ENCODE measurements at places on chromosomes 11 and 22.

GRCh38 chr11:101299210-101299609 is 169.6 kb upstream of the PGR start:
- no peak for DNase-seq

- DNase-seq = no peak
Observed at GRCh38 chr11:85620256-85620655, 6.9 kb downstream of the DLG2 start.

GRCh38 chr22:19680287-19680881 is 33.9 kb upstream of the SEPTIN5 start:
- no peak for DNase-seq

DNA sequence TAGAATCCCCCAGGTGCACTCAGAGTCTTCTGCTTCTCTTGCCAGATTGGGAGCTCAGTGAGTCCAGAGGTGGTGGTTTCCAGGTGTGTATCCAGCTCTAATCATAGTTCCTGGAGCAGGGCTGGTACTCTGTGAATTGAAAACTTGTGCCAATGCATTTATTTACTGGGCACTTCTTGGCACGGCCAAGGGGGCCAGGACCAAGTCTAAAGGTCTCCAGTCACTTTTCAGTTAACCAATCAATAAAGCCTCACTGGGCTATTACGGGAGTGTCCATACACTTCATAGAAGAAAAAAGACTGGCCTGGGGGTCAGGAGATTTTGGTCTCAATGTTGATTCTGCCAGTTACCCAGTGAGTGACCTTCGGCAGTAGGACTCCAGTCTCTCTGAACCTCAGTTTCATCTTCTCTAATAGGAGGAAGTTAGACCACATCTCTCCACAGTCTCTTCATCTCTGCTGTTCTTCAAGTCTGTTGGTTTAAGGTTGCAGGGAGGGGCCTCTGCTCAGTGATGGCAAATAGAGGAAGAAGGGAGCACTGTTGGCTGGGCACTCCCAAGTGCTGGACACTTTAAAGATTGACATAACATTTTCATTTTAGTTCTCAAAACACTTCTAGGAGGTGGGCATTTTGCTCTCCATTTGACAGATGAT is 188.5 kb upstream of the E2F8 start:
- no peak for DNase-seq

- DNase-seq = no peak
Observed at GRCh38 chr11:126772267-126772666, 228.3 kb downstream of the KIRREL3 start.

GRCh38 chr22:19488884-19489843 is 9.4 kb downstream of the CDC45 start:
- DNase-seq = no peak

DNA sequence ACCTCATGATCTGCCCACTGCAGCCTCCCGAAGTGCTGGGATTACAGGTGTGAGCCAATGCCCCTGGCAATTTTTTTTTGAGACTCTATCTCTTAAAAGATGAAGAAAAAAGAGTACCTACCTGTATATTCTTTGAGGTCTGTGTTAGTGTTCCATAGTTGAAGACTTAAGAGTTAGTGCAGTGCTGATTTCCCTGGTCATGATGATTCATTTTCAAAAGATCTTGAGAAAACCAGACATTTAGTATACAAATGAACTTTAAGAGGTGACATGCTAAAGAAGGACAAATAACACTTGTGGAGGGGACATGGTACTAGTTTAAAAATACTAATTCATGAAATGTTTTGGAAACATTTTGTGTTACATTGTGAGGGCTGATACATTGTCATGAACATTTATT is 17.7 kb downstream of the CBL start:
- no peak for DNase-seq

DNA sequence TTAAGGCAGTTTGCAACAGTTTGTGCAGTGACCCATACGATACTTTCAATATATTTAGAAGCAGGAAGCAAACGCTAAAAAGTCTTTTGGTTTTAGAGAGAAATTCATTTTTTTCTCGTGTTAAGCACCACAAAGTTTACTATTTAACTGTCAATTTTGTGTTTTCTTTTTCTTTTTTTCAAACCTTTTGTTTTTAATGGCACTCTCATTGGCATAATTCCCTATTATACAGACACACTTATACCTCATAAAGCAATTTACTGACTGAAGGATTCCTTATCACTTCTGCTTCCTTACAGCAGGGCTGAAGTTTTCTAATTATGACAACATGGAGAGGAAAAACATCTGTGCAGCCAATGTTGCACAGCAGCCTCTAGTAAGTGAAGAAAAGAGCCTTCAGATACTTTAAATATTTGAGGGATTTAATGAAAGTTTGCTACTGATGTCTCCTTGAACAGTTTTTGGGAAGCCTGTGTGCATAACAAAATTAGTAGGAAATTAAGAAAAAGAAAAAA is 2191.2 kb downstream of the LRRC4C start:
- DNase-seq = no peak

- DNase-seq = no peak
Observed at GRCh38 chr11:119882316-119882715, 153.3 kb upstream of the NECTIN1 start.

DNA sequence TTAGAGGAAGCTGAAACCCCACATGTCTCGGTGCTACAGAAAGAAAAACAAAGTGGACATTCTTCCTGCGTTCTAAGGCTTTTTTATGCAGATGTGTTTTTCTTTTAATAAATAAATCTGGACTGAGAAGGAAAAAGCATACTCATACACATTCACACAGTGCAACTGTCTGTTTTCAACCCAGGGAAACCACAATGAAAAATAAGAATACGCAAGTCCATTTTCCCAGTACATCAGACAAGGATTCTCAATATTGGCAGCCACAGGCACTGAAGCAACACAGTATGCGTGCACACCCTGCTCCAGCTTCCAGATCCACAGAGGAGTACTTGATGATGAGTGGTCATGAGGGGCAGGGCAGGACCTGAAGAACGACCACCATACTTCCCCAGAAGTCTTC is 86.9 kb downstream of the ETS1 start:
- no peak for DNase-seq

DNA sequence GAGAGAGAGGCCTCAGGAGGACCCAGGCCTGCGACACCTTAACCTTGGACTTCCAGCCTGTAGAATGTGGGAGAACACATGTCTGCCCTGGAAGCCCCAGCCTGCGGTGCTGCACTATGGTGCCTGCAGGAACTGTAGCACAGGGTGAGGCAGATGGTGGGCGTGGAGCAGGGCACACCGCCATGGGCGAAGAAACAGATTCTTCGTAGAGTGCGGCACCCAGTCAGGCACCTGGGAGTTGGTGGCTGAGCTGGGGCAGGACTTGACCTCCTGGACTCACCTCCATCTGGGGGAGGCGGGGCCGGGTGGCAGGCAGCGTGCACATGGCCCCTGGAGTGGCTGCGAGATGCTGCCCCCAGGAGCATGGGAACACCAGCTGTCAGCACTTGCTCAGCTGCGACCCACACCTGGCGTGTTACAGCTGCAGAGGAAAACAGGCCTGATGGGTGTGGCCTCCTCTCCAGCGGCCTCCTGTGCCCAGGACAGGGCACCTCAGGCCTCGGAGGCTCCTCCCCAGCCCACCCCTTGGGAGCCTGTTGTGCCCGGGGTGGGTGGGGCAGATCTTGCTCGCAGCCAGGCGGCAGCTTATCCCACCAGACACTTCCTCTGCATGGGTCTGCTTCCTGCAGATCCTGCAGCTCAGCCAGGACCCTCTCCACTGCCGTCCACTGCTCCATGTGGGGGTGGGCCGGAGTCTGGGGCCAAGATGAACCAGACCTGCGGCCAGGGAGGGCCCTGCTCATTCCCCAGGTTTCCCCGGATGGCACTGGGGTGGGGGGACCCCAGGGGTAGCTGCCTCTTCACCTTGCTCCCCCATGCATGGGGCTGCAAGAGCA is 80.4 kb downstream of the MYEOV start:
- no peak for DNase-seq

DNA sequence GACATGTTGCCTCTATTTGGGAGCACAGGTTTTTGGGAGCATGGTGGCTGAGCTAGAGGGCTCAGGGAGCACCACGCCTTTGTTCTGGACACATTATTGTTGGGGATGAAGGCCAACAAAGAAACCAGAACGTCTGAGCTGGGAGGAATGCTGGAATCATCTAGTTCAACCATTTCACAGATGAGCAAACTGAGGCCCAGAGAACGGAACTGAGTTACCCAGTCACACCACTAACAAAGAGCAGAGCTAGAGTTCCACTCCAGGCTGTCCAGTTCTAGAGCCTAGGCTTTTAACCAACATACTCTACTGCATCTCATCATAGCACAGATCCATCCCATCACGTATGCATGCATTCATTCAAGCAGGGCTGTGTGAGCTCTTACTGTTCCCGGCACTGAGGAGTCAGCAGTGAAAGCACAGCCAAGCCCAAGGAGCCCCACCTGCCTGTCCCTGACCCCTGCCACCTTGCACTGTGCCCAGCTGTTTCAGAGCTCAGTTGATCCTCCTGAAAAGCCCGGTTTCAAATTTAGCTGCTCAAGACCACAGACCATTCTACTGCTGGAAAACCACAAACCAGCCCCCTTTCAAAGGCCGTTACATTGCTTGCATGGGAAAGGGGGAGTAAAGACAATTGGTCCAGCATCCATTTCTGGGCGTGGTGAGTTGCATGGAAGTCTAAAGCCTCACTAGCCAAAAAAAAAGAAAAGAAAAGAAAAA is 16.9 kb upstream of the TCF20 start:
- DNase-seq = no peak

GRCh38 chr11:12800871-12801270 is 126.7 kb downstream of the TEAD1 start:
- no peak for DNase-seq

- DNase-seq = no peak
Observed at GRCh38 chr22:37010174-37010573, 9.1 kb downstream of the TST start.

GRCh38 chr11:12430954-12431595 is 53.7 kb downstream of the PARVA start:
- DNase-seq = no peak

DNA sequence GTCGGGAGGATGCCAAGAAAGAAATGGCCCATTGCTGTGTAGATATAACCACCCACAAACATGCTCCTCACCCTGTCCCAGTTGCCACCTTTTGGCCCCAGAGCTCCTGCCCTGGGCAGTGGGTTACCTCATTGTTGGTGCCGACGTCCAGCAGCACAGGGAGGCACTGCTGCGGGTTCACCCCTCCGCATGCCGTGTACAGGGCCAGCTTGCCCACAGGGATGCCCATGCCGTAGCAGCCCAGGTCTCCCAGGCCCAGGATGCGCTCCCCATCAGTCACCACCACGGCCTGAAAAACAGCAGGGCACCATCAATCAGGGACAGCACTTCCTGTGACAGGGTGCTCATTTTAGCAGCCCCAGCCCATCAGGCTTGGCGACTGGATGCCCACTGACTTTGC is 123.1 kb downstream of the CCDC81 start:
- no peak for DNase-seq

- no peak for DNase-seq
Observed at GRCh38 chr22:44539467-44540063, 41.5 kb upstream of the RTL6 start.

- no peak for DNase-seq
Observed at GRCh38 chr11:62544581-62545436, 1.8 kb downstream of the AHNAK start.

DNA sequence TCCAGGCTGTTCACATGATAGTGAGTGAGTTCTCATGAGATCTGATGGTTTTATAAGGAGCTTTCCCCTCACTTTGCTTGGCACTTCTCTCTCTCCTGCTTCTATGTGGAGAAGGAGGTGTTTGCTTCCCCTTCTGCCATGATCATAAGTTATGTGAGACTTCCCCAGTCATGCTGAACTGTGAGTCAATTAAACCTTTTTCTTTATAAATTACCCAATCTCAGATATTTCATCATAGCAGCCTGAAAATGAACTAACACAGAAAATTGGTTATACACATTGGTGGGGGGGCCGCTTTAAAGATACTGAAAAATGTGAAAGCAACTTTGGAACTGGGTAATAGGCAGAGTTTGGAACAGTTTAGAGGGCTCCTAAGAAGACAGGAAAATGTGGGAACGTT is 741.1 kb upstream of the LUZP2 start:
- no peak for DNase-seq

- DNase-seq = no peak
Observed at GRCh38 chr11:112878033-112878601, 83.1 kb upstream of the NCAM1 start.

- DNase-seq = no peak
Observed at GRCh38 chr11:110112457-110112856, 19.3 kb downstream of the ZC3H12C start.

DNA sequence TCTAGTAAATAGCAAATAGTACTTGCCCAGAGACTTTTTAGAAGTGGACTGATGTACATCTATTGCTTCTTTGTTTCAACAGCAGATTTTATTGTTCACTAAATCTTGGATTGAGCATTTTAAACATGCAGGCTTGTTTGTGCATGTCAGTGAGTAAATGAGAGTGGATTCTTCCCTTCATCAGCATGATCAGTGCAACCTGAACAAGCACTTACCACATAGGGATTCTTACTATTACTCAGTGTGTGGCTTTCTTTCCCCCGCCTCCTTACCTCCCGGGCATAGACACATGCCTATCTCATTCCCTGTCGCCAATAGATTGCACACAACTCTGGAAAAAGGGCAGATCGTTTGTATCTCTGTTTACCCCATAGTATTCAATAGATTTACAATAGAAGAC is 197.5 kb downstream of the C11orf87 start:
- no peak for DNase-seq

DNA sequence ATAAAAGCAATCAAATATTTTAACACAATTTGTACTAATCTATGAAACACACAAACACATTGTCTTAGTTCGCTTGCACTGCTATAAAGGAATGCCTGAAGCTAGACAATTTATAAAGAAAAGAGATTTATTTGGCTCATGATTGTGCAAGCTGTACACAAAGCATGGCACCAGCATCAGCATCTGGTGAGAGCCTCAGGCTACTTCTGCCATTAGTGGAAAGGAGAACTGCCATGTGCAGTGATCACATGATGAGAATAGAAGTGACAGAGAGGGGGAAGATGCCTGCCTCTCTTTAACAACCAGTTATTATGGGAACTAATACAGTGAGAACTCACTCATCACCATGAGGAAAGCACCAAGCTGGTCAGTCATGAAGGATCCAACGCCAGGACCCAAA is 105.1 kb downstream of the GUCY1A2 start:
- DNase-seq = no peak

All from activated naive CD4-positive, alpha-beta T cell (primary cell).